Stimulated activated CD4-positive, alpha-beta T cell treated with anti-CD3 and anti-CD28 coated beads, Interleukin-1b, Interleukin-23, amount 100 ng/mL, for 24 hours (primary cell): ENCODE measurements at places on chromosomes 2 and 18.

GRCh38 chr18:7876354-7877104, 309.4 kb downstream of the PTPRM start:
- no peak for DNase-seq

DNA sequence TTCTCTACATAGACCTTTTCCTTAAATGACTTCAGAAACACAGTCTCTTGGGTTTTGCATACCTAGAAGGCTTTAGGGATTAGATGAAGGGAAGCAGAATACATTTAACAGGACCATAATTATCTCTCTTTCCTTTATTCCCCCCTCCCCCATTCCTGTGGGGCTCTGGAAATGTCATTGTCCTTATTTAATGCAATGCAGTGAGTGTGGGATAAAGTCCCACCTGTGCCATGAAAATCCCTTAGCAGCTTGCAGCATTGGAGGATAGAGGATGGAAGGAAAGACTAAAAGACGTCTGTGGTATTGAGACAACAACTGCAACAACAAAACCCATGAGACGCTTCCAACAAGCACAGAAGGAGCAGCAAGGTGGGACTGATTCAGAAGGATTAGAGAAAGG, 117.8 kb upstream of the DCC start:
- no peak for DNase-seq

GRCh38 chr2:24494410-24494809, 3.4 kb downstream of the NCOA1 start:
- DNase-seq: no peak

- DNase-seq: no peak
Observed at GRCh38 chr2:72131371-72131891, 16.2 kb downstream of the CYP26B1 start.

GRCh38 chr2:19195661-19196060, 162.8 kb downstream of the OSR1 start:
- DNase-seq: no peak

- no peak for DNase-seq
Observed at GRCh38 chr18:40046596-40046995, 1908.4 kb upstream of the PIK3C3 start.

GRCh38 chr2:43194121-43194869, 32.1 kb downstream of the ZFP36L2 start:
- DNase-seq: no peak

DNA sequence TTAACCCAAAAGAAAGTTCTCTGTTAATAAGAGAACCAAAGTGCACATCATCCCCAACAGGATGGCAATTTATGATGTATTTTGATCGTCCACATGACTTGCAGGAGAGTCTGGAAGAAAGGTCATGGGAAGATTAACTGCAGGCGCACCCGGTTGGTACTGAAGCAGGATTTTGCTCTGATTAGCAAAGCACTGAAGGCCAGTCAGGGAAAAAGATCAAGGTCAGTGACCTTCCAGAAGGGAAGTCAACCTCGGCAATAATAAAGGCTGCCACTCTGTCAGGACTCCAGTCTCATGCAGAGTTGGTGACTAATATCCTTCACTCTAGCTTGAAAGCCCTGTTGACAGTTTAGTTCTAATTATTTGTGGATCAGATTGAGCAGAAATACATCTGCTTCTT, 432.7 kb upstream of the RAB12 start:
- no peak for DNase-seq

- no peak for DNase-seq
Observed at GRCh38 chr18:27921904-27922751, 254.8 kb downstream of the CDH2 start.

DNA sequence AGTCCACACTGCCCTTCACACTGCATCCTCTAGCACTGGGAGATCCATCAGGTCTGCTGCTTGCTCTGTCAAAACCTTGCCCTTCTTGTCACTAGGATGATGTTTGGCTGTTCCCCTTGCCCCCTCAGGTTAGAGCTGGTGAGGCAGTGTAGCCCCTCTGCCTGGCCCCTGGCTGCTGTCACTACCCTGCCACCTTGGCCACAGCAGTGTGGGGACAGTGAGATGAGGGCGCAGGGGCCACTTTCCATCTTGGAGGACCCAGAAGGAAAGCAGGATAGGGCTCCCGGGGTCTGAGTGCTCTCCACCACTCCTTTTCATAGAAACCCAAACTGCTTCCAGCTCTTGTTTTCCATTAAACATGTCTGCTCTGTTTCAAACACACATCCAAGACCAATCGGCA, 19.9 kb downstream of the THSD7B start:
- no peak for DNase-seq

GRCh38 chr2:152493417-152493816, 158.4 kb downstream of the FMNL2 start:
- no peak for DNase-seq

DNA sequence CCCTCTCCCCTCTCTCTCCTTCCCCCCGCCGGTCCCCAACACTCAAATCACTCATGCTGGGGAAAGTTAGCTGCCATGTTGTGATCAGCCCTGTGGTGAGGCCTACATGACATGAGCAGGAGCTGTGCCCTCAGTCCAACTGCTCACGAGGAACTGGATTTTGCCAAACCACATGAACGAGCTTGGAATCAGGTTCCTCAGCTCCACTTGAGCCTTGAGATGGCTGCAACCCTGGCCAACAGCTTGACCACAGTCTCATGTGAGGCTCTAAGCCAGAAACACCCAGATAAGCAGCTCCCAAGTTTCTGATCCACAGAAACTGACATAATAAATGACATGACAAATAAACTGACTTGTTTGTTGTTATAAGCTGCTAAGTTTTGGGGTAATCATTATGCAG, 38.4 kb downstream of the ARL4C start:
- DNase-seq: no peak

DNA sequence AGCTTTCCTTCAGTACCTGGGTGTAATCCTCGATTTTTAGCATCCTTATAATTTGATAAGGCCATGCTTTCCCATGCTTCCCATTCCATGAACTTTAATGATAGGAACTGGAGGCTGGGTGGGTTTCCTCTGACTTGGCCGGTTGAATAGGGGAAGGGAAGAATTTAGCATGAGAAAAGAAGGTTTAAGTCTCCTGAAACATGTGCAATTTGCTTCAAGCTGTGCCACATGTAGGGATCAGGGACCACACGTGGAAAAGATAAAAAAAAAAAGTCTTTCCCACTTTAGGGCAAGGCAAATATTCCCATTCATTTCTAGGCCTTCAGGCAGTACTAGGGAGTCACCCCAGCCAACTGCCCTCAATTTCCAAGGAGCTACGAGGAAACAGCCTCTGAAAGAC, 900.3 kb downstream of the DSC3 start:
- DNase-seq: no peak

GRCh38 chr2:120483355-120483754, 137.4 kb downstream of the INHBB start:
- DNase-seq: no peak

DNA sequence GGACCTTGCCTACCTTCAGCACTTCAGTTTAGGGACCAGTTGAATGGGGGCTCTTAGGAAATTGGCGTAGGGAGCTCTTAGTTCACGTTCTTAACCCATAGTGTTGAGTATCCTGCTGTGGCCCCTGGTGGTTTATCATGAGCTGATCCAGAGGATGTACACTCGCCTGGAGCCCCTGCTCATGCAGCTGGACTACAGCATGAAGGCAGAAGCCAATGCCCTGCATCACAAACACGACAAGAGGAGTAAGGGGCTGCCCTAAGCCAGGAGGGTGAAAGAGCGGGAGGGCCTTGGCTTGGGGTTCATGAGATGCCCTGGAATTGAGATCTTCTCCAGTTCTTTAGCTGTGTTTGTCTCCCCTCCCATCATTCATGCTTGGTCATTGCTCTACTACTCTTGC, 2.9 kb downstream of the RETREG2 start:
- DNase-seq: no peak

GRCh38 chr2:174699993-174700766, 64.1 kb downstream of the CHRNA1 start:
- DNase-seq: no peak

- DNase-seq: no peak
Observed at GRCh38 chr18:29008809-29009208, 831.9 kb upstream of the CDH2 start.

GRCh38 chr18:666177-666576, 8.7 kb downstream of the TYMS start:
- no peak for DNase-seq

GRCh38 chr2:207816546-207816945, 46.8 kb upstream of the FZD5 start:
- DNase-seq: no peak

DNA sequence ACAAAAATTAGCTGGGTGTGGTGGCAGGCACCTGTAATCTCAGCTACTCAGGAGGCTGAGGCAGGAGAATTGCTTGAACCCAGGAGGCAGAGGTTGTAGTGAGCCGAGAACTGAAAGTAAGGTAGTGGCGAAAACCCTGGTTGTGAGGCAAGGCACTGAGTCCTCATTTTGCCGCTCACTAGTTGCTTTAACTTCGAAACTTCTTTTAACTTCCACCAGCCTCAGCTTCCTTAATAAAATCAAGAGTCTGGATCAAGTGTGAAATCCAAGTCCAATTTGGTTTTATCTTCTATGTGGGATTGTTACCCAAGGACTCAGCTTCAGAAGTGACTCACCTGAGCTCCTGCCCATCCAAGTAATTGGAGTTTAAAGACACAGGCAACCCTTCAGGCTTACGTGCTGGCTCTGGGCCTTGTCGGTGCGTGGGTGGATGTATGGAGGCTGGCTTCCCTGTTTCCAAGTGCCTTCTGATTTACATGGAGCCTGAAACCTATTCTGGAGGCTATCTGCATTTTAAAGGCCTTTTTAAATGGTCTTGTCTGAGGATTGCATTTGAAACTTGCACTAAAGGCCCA, 374.2 kb upstream of the ID2 start:
- no peak for DNase-seq

DNA sequence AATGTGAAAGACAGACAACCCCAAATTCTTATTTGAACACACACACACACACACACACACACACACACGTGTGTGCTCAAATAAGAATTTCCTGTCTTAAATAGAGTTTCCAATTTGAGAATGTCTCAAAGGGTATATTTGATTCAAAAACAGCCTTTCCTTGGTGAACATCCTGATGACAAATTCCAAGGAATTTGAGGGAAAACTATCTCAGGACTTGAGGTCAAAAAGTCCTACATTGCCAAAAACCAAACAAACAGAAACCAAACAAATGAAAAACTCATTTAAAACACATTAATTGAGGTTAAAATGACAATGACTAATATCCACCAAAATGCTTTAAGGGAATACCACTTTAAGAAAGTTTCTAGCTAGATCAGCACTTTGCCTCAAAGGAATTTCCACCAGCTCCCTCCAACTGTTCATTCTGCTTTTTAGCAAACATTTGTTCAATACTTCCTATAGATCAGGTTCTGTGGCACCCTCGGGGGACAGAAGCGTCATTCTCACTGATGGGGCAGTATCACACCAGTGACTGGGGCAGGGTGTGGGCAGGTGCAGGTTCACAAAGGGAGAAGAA, 232.1 kb upstream of the TRIB2 start:
- DNase-seq: no peak

GRCh38 chr2:204453730-204454167, 91.5 kb upstream of the PARD3B start:
- no peak for DNase-seq
